ENCODE measurements at places on chromosomes 3 and 15.

DNA sequence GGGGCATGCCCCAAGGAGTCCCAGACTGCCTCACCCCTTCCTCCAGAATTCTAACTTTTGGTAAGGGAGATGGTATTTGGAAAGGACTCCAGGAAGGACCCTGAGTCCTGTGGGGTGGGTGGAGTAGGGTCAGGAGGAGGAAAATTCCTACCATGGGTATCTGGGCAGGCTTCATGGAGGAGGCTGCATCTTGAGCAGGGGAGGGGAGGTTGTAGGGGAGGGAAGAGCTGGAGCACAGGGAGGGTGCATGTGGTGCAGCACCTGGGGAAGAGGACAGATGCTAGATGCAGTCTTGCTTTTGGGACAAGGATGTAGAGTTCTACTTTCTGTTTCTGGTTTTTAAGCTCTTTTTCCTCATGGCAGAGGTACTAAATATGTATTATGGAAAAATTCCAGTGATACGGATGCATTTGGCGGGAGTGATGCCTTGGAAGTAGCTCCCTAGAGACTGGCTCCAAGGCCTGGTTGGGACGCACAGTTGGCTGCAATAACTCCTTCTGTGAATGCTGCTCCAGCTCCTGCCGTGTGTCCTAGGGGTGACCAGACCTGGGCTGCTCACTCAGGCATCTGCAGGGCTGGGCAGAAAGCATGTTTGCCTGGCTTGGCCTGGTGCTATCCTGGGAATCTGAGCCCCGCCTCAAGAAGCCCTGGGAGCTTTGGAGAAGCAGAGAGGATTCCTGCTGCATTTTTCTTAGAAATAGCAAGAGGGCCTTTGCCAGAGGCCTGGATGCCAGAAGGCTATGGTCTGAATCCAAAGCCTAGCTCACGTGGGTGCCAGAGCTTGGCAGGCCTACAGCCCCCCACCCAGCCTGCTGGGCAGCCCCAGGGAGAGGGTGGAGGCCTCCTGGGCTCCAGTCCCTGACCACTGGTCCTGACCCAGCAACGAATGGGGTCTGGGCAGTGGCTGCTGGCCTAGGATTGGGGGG, 10.1 kb downstream of the SEMA3F start:
- DNase-seq, result no peak

DNA sequence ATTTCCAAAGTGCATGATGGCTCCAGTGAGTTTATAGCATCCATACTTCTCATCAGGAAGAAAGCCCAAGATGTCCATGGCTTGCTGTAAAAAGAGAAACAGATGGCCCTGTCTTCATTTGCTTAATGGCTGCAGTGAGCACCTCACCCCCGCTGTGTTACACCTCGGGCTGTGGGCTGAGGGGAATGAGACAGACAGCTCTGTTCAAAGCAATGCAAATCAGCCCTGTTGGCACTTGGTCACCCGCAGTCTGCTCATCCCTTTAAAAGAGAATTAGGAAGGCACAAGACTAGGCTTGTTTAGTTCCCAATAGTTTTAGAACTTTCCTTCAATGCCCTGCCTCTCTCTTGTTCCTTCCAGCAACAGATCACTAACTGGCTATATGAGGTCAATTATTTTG, 25.2 kb downstream of the MYH15 start:
- DNase-seq, result no peak

DNA sequence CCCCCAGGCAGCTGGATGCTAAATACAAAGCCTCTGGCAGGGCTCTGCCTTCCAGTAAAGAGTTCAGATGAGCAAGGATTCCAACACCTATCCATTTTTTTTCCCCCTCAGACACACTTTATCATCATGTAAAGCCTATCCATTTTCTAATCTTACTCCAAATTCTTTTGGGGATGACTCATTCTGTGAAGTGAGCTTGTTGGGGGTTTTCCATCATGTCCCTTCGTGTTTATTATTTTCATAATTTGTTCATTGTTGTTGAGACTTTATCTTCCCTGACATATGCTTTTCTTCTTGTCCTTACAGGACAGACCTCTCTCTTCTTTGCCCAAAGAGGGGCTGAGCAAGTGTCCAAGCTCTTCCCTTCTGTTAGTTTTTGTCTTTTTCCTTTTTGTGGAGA, 34.7 kb upstream of the SH3BP5 start:
- DNase-seq, result peak; percentile 31

DNA sequence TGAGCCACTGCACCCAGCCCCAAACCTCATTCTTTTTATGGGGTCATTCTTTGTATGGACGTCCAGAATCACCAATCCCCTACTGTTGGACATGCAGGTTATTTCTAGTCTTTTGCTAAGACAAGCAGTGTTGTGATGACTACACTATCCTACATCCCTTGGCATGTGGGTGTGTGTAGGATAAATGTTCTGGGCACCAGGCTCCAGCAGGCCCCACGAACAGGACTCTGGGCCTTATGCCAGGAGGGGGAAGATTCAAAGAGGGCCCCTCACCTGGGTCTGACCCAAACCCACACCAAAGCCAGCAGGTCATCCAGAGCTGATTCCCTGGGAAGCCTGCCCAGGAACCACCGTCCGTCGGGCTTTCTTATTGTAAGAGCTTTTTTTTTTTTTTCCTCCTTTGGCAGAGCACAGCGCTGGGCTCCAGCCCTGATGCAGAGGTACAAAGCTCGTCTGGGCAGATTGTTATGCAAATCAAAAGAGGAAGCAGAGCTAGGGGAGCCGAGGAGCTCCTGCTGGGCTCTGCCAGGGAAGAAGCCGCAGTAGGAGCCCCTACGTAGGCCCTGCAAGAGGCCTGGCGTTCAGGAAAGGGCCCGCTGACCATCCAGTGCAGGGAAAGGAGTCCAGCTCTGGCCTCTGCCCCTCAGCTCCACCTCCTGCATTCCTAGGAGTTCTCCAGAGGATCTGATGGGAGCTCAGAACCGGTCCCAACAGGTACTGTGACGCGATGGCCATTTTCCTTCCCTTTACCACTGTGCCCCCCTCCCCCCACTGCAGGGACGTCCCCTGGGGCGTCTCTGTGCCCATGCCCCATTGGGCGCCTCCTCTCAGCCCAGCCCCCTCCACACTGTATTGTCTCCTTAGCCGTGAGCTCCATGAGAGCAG, 29.0 kb upstream of the FURIN start:
- DNase-seq, result no peak

DNA sequence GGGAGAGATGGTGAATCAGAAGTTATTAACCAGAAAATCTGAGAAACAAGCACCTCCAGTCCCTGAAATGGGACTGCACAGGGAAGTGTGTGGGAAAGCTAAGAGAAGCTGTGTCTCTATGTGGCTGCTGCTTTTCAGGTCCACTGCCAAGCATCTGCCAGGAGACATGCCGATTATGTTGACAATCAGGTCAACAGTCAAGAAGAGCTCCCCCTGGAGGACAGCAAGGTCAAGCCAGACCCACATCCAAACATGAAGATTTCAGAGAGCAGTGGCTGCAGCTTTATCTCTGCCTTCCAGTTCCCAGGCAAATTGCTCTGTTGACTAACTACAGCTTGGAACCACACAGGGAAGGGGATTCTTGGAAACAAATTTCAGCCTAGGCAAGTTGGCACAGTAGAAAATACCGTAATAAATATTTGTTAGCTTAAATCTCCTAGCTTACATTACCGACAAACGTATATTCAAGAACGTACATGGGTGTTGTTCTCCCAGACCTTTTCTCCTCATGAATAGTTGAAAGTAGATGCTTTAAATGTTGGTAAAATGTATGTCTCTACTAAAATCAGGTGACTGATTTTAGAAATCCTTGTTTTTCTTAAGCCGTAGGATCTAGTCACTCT, 394.5 kb upstream of the RARB start:
- no peak for DNase-seq

GRCh38 chr3:127768346-127769008, 53.8 kb downstream of the MGLL start:
- no peak for DNase-seq

- no peak for DNase-seq
These were observed 45.1 kb upstream of the PLXND1 start for GRCh38 chr3:129651435-129652202.
